ENCODE measurements at places on chromosomes 6 and 20.

DNA sequence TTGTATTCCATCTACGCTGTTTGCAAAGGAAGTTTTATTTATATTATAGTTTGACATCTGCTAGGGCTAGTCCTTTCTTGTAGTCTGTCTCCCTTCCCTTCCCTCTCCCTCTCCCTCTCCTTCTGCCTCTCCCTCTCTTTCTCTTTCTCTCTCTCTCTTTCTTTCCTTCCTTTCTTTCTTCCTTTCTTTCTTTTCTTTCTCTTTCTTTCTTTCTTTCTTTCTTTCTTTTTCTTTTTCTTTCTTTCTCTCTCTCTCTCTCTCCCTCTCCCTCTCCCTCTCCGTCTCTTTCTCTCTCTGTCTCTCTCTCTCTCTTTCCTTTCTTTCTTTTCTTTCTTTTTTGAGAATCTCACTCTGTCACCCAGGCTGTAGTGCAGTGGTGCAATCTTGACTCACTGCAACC lies 137.8 kb downstream of the CDKAL1 start:
- DNase-seq: no peak

DNA sequence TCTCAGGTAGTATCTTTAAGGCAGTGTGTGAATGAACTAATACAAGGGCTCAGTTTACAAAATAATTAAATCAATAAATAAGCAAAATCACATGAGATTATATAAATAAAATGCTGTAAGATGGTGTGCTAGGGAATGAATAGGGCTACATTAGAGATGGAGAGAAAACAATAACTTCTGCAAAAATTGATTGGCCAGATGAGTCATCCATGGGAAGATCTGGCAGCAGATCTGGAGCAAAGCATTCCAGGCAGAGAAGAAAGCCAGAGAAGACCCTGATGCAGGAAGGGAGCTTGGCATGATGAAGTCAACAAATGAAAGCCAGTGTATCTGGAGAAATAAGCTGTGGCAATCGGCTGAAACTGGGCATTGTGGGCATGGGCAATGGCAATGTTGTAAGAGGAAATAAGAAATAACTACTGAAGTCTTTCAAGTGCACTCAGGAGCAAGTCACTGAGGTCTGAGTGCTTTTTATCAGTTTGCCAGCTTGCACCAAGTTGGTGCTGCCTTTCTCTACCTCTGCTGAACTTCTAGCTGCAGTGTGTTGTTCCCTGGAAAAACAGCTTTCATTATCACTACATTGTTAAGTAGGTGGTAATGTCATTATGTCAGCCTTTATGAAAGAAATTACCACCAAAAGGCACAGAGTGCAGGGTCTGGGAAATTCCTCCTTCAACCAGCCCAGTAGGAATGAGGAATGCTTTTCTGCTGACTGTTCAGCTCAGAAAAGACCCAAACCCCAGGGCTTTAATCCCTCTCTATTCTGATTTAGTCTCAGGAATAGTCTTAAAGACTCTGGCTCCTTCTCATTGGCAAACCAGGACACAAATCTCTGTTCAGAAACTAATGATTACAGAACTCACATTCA lies 231.6 kb downstream of the HTR1B start:
- no peak for DNase-seq

- no peak for DNase-seq
Measured at GRCh38 chr6:87753131-87753685, 51.2 kb upstream of the AKIRIN2 start.

GRCh38 chr6:133456439-133456838 lies 215.3 kb downstream of the EYA4 start:
- no peak for DNase-seq

- no peak for DNase-seq
Measured at GRCh38 chr20:8721098-8721497, 347.8 kb upstream of the PLCB4 start.

Data from cortex of kidney (tissue), 1 donor.